Naive B cell (primary cell): ENCODE measurements at places on chromosomes 13 and 19.
A peak's percentile ranks its signal among the peaks of the same experiment; 100 is the strongest.

- DNase-seq: no peak
Measured at GRCh38 chr19:3234800-3235199, 10.3 kb downstream of the CELF5 start.

- no peak for DNase-seq
Measured at GRCh38 chr19:591099-591958, 1.6 kb downstream of the HCN2 start.

GRCh38 chr13:49329831-49330545 is 82.3 kb downstream of the CDADC1 start:
- DNase-seq: no peak

DNA sequence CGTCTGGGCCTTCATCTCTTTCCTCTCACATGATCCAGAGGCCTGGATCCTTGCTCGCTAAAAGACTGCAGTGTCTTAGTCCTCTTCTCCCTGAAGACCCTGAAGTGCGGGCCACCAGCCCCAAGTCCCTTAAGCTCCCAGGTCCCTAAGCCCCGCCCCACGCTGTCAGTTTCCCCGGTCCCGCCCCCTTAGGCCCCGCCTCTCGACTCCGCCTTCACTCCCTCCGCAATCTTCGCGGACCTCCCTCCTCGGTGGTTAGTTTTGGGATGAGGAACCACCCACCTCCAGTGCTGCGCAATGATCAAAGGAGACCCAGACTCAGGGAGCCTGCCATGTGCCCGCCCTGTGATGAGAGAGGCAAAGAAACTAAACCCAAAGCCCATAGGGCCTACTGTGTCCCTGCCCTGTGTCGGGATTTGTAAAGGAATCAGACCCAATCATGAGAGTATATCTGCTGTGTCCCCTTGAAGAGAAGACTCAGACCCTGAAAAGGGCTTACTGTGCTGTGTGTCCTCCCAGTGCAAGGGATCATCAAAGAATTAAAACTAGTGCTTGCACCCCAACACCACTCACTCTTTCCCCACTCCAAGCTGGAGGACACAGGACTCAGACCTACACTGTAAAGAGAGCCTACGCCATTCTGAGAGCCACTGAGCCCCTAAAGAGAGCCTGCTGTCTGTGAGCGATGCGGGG is 3.0 kb upstream of the COX6B1 start:
- peak; percentile 48 for DNase-seq

DNA sequence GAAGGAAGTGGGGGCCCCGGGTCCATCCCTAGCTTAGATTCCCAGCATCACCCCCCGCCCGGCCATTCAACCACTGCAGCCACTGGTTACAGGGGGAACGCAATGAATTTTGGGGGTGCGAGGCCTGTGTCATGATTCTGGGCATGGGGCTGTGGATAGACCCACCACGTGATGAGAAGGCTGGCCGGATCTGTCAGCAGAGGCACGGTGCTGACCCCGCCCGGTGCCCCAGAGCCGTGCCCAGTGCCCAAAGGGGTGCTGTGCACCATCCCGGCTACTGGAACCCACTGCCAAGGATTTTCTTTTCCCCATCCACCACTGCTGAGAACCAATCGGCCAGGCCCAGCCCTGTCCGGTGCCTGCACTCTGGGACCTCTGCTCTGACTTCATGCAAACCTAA is 27.4 kb downstream of the CLEC4M start:
- DNase-seq: no peak

DNA sequence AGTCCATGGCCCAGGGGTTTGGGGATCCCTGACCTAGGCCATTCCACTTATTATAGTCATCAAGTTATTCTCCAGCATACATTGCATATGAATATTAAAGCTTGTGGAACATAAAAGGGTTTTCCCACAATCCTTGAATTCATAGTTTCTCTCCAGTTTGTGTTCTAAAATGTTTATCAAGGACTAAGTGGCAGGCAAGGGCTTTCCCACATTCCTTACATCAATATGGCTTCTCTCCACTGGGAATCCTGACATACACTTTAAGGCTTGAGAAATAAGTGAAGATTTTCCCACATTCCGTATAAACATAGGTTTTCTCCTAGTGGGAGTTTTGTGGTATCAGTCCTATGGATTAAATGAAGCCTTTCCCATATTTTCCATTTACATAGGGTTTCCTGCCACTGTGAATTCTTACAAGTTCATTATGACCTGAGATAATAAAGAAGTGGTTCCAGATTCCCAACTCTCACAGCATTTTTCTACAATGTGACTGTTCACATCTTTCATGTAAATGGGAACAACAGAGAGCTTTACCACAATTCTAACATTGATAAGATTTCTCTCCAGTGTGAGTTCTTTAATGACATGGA is 14.5 kb downstream of the ZNF426 start:
- no peak for DNase-seq

GRCh38 chr13:28128926-28129325 is 9.4 kb upstream of the PAN3 start:
- no peak for DNase-seq

GRCh38 chr13:114279758-114280355 is 1.5 kb upstream of the UPF3A start:
- no peak for DNase-seq

DNA sequence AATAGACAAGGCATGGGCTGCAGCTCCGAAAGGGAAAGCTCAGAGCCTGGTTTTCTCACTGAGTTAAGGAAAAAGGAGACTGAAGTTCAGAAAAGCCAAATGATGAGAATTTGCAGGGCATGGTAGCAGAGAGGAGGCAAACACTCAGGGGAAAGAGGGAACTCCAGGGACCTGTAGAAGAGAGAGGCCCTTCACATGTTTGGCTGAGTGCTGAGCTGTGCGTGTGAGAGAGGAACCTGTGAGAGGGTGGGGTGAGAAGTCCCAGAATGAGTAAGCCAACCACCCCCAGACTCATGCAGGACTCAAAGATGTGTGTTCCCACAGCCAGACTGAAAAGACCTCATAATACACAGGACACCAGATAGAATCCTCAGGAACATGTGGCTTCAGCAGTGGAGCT is 2.8 kb upstream of the CRYL1 start:
- no peak for DNase-seq

DNA sequence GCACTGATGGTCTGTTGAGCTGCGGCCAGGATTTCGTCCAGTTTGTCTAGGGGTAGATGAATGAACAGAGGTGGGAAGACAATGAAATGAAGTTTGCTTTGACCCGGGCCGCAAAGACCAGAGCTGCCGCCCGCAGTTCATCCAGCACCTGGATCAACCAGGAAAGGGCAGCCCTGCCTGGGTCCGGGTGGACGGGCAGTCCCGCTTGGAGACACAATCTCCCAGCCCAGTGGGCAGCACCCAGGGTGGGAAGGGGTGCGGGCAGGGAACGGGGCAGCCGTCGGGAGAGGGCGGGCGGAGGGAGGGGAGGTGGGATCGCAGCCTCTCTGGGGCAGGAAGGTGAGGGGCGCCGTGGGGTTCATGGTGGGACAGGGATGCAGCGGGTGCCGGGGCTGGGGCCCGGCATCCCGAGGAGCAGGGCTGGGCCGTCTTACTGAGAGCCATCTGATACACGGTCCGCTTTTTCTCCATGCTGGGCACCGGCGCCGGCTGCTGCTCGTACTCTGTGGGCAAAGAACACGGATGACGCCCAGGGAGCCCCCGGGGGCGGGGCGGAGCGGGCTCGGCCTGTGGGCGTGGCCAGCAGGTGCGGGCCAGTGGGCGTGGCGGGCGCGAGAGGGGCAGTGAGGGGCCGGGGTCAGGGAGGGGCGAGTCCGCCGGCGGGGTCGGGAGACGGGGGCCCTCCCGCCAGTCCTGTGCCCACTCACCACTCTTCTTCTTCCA is 33.1 kb downstream of the SHANK1 start:
- no peak for DNase-seq

DNA sequence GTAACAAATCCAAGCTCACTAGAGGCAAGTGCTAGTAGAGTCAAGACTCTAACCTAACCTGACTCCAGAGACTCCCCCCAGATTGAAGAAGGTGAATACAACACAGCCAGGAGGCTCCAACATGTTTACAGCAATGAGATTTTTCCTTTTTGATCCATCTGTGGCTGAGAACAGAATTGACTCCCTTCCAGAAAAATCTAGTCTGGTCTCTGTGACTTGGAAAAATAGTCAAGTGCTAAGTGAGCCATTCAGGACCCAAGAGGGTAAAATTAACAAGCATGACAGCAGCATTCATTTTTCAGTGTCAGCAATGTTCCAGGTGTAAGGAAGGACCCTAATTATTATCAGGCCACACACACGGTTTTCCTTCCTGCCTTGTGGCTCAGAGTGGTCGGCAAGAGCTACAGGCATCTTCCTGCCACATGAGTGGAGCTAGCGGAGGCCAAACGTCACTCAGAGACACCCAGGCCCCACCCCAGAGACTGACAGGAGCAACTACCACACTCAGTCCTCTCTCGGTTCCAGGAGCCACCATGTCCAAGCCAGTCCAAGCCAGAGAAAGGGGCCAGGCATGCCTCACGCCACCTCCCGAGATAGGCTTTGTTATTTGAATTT is 395.1 kb downstream of the FOXO1 start:
- DNase-seq: peak; percentile 5

DNA sequence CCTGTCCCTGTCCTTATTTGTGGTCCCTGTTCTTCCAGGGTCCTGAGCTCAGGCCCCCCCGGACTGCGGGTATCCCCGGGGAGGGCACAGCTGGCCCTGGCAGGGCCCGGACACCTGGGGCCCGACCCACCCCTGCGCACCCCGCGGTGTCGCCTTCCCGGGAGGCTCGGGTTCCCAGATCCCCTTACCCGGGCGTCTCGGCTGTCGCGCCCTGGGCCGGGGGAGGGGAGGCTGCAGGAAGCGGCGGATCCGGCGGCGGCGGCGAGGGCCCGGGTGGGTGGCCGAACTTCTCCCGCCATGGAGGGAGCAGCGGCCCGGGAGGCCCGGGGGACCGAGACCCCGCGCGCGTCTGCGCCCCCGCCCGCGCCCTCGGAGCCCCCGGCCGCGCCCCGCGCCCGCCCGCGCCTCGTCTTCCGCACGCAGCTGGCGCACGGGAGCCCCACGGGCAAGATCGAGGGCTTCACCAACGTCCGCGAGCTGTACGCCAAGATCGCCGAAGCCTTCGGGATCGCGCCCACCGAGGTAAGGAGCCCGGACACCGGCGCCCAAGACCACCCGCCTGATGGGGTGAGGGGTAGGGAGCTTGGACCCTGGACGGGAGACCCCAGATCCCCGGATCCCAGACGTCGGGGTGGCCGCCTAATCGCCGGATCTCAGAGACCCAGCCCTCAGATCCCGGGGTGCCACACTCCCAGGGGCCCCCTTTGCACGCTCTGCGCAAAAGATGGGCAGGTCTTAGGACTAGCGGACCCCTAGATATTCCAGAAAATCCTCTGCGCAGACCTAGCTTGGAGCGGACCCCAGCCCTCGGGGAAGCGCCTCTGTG is at the start of gene GIPC3:
GIPC3 (plus strand) TSS at position 178 of the 826 bp plus-strand sequence; CDS start at position 298, 120 bp downstream.
- DNase-seq: no peak

GRCh38 chr13:106768991-106769390 is 201.1 kb upstream of the ARGLU1 start:
- no peak for DNase-seq

- DNase-seq: no peak
Measured at GRCh38 chr13:76048675-76049375, 412.7 kb downstream of the LMO7 start.

GRCh38 chr13:48112896-48113755 is 18.2 kb upstream of the MED4 start:
- no peak for DNase-seq

- DNase-seq: no peak
Measured at GRCh38 chr13:52162279-52163101, 3.1 kb upstream of the NEK3 start.

- no peak for DNase-seq
Measured at GRCh38 chr19:20611866-20612265, 46.3 kb upstream of the ZNF737 start.

DNA sequence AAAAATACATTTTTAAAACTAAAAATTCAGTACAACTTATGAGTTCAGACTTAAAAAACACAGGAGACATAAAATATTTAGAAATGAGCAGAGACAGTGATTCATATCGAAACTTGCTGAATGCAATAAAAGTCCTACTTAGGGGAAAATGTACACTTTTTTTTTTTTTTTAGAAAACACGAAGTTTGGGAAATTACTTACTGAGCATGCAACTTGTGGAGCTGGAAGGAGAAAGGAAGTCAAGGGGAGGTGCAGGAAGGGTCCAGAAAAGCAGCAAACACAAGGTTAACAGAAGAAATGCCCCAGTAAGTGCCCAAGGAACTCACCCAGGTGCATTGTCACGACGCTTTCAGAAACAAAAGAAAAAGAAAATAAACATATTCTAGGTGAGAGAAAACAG is 18.6 kb upstream of the LAIR1 start:
- no peak for DNase-seq

DNA sequence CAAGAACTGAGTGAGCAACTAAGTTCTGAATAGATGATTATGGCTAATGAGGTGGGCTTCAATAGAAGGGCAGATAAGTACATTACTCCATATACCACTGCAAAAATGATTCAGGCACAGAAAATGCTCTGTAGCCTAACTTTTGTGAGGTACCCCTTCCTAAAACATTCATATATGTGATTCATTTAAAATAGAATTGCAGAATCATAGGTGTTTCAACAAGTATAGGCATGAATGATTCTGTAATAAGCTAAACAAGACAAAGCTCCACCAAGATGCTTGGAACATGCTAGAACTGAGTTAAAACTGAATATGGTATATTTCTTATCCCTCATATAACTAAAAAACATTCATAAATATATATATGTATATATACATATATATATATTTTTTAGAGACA is 12.1 kb downstream of the KBTBD7 start:
- DNase-seq: no peak

- DNase-seq: no peak
Measured at GRCh38 chr13:75904012-75904411, 267.9 kb downstream of the LMO7 start.

DNA sequence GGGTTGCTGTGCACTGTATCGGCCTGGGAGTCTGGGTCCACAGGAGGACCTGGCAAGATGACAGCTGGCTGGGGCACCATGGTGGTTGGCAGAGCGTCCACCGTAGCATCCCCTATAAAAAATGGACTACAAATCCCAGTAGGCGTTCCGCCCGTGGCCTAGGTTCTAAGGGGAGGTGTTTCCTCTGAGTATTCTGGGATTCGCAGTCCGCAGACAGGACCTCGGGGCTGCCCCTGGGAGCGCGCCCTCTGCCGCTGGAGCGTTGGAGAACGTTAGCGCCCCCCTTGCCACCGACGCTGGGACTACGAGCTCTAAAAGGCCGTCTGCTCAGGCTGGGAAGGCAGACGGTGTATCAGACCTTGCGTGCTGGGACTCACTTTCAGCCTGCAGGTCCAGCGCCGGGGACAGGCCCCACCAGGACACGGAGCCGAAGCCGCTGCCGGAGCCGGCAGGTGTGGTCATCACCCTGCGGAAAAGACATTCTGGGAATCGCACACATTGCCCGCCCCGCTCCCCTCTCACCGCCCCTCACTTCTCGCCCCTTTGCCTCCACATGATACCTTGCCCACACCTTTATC is 372 bp downstream of the DNAAF3 start:
- no peak for DNase-seq

- no peak for DNase-seq
Measured at GRCh38 chr19:29378126-29378525, 147.7 kb upstream of the VSTM2B start.

GRCh38 chr13:95226476-95226875 is 74.8 kb downstream of the ABCC4 start:
- DNase-seq: no peak
